ENCODE measurements at places on chromosomes 5 and 9. TPM values are rescaled to one million over a fixed set of nuclear protein-coding genes. Genes with fewer than 3 reads are reported as not detected.

GRCh38 chr9:132447346-132447745, 37.3 kb downstream of the CFAP77 start:
- DNase-seq, result no peak

- DNase-seq, result no peak
Measured at GRCh38 chr5:55316837-55317236, 9.0 kb downstream of the MTREX start.

Gene DRD1
- polyA plus RNA-seq, result not detected

- peak; percentile 11 for DNase-seq
Measured at GRCh38 chr9:75803130-75803529, 87.3 kb upstream of the PCSK5 start.

- DNase-seq, result no peak
Measured at GRCh38 chr5:111929867-111930266, 172.9 kb upstream of the NREP start.

- no peak for DNase-seq
Measured at GRCh38 chr9:34047864-34048726, 592 bp downstream of the UBAP2 start.

DNA sequence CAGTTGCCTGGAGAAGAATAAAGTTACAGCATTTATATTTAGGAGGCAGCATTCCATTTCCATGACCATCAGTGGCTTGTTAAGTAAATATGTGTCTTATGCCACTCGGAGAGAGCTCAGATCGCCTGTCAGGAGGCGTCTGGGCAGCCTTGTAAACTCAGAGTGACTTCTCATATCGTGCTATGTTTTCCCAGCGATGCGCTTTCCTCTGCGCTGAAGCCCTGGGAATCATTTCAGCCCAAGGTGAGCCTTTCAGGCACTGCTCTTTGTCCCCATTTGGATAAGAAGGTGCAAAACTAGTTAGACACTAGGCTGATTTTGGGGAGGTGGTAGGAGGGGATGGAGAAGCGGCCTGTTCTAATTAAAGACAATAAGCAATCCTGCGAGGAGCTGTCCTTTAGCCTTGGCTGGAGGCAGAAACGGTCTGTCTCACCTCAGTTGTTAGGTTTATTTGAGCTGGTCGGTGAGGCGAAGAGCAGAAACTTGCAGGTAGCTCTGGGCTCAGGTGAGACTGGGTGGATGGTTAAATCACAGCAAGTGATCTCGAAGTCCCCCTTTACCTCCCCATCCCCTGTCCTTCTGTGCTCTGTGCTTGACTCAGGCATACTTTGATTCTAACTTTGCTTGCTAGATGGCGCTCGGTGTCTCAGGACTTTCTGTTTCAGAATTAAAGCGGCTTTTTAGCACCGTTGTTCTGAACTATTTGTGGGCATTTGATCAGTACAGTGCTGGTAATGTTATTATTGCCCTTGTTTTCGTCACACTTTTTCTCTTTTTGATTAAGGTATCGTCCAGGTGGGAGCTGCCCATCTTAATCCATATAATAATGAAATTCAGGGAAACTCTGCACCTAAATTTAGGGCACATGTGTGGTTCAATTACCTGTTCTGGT, 24.6 kb downstream of the NR2F1 start:
- DNase-seq, result no peak

GRCh38 chr5:76325876-76326491, 77.1 kb upstream of the IQGAP2 start:
- no peak for DNase-seq

Gene TAF1L
- 0.13 TPM for polyA plus RNA-seq

GRCh38 chr9:115999498-115999897, 154.1 kb upstream of the PAPPA start:
- DNase-seq, result no peak

GRCh38 chr5:138831703-138832102, 43.4 kb downstream of the LRRTM2 start:
- no peak for DNase-seq

Gene FST
- 35.0 TPM for polyA plus RNA-seq

- DNase-seq, result no peak
Measured at GRCh38 chr5:152092580-152092979, 167.9 kb upstream of the GLRA1 start.

DNA sequence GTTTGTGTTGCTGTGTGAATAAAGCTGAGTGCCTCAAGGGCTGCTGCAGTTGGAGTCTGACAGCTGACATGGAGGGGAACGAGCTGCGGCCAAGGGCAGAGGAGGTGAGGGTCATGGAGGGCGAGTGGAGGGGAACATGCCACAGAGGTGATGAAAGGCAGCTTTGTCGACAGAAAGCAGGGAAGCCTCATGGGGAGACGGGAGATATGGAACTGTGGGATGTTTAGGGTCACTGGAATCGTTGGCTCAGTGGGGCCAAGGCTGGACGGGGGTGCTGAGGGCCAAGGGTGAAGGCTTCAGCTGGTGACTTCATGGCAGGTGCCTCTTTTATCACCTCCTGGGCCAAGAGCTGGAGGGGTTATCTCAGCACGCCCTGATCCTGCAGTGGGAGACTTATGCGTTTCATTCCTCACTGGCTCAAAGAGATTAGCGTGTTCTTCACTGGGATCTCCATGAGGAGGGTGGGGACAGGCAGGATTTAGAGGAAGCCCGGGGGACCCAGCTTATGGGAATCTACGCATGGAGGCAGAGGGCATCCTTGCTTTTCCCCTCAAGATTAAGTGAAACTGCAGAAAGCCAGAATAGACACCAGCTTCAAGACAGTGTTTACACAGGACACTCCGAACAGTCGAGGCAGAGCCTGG, 42.2 kb downstream of the FAM240B start:
- DNase-seq, result no peak

DNA sequence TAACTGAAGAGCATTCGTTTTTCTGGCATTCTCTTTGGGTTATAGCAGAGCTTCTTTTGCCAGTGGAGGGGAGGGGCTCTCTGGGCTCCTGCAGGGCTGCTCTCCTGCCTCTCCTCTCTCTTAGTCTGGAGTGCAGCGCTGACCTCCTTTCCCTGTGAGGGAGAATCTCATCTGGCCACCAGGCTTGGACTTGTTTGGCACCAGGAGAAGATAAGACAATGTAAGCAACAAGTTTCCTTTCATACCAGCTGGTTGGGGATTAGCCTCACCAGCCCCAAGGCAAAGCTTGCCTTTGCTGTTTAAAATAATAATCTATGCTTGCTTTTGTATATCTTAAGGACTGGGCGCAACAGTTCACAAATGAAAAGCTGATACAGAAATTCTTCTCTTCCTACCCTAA, 196.4 kb downstream of the TLE4 start:
- DNase-seq, result no peak

GRCh38 chr9:3332802-3333201, 193.0 kb downstream of the RFX3 start:
- DNase-seq, result no peak

Gene PCDHAC1
- 0.06 TPM for polyA plus RNA-seq

Gene SPATA31E1
- not detected for polyA plus RNA-seq

DNA sequence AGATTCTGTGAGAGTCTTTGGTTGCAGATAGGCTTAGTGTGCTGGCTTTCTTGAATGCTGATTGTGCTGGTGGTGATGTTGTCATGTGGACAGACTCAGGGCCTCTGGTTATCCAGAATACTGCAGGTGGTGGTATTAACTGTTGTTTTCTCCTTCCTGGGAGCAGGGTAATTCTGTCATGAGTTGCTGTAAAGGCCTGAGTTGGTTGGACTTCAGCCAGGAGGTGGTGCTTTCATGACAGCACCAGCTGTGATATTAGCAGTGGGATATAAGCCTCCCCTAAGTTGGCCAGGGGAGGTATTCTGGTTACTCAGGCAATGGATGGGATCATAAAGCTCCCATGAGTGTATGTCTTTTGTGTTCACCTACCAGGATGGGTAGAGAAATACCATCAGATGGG, 16.4 kb upstream of the RNF180 start:
- DNase-seq, result no peak
